K562 (cell line): ENCODE measurements at places on chromosomes 3 and 15.

- H3K4me3 ChIP-seq, result no peak overlapping the region
- no peaks in the 10 kb centered on the region for H3K27me3 ChIP-seq
- DNase-seq, result no peak
- H3K36me3 ChIP-seq, result no peaks in the 10 kb centered on the region
- no peaks in the 10 kb centered on the region for H3K4me1 ChIP-seq
Measured at GRCh38 chr3:193377591-193377990, 962 bp downstream of the ATP13A5 start.

GRCh38 chr3:187966636-187967406 is 187.1 kb upstream of the LPP start:
- no peaks in the 10 kb centered on the region for H3K36me3 ChIP-seq
- no peak overlapping the region for H3K4me3 ChIP-seq
- no peak for DNase-seq
- no peaks in the 10 kb centered on the region for H3K27me3 ChIP-seq

- H3K36me3 ChIP-seq, result no peaks in the 10 kb centered on the region
- H3K4me1 ChIP-seq, result no peaks in the 10 kb centered on the region
- no peak overlapping the region for H3K4me3 ChIP-seq
Measured at GRCh38 chr15:69127306-69127705, 33.1 kb upstream of the GLCE start.

GRCh38 chr15:85024509-85025336 is 43.1 kb downstream of the PDE8A start:
- H3K27me3 ChIP-seq, result no peaks in the 10 kb centered on the region
- peaks cover 20% of the 10 kb centered on the region; the same call in 1 of the 2 replicates for H3K4me1 ChIP-seq
- peak; percentile 41 for DNase-seq
- no peak overlapping the region for H3K4me3 ChIP-seq
- H3K36me3 ChIP-seq, result no peaks in the 10 kb centered on the region; the same call in 2 of the 3 replicates

- no peak overlapping the region for H3K27ac ChIP-seq
- DNase-seq, result no peak
- no peak overlapping the region for H3K4me3 ChIP-seq
Measured at GRCh38 chr3:188157407-188157806, 3.5 kb downstream of the LPP start.

DNA sequence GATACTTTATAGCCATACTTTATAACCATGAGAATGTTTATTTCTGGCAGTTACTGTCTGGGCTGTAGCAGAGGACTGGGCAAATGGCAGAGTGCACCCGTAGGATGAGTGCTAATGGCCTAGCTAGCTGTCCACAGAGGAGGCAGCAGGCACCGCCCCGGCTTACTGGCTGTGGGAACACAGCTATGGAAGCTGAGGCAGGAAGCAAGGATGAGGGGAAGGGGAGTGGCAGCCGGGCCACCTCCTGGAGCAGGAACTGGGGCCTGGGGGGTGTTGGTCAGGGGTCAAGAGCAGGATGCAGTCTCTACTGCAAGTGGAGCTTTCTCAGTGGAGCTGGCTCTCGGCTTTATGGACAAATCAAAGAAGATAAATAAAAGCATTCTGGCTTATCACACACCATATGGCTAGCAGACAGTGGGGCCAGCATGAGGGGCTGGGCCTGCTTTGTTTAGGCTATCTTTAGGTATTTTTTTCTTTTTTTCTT is 316.8 kb upstream of the CTDSPL start:
- H3K36me3 ChIP-seq, result no peaks in the 10 kb centered on the region
- no peak overlapping the region for H3K27ac ChIP-seq
- peaks cover 4% of the 10 kb centered on the region; the same call in 1 of the 2 replicates for H3K4me1 ChIP-seq
- no peak overlapping the region for H3K4me3 ChIP-seq

DNA sequence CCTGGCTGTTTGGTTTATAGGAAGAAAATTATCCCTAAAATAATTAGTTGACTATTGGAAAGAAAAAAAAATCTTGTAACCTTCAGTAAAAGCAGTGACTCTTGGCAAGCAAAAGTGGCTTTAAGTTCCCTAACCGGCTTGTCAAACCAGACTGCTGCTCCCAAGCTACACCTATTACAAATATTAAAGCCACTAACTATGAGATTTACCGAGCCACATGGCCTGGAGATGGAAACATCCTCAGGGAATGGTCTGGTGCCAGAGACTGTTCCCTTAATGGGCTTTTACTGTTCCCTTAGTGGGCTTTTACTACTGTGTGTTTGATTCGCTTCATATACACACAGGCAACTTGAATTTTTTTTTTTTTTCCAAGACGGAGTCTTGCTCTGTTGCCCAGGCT is 35.9 kb upstream of the ZNF774 start:
- no peaks in the 10 kb centered on the region for H3K27me3 ChIP-seq
- H3K36me3 ChIP-seq, result no peaks in the 10 kb centered on the region
- H3K4me3 ChIP-seq, result no peak overlapping the region
- DNase-seq, result no peak
- peaks cover 3% of the 10 kb centered on the region; the same call in 1 of the 2 replicates for H3K4me1 ChIP-seq

DNA sequence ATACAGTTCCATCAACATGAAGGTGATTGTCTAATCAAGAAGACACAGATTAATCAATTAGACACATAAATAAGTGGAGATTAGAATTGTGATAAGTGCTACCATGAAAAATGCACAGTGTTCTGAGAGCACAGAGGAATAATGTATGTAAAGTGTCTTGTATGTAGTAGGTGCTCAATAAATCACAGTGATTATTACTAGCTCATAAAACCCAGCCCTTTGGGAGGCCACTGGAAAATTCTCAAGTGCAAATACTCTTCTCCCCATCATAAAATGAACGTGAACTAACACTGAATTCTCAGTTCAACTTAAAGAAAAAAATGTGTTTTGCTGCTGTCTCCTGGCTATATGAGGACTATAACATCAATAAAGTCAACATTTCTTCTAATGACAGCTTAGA is 368.2 kb downstream of the FOXP1 start:
- no peak for DNase-seq
- H3K36me3 ChIP-seq, result no peaks in the 10 kb centered on the region
- no peaks in the 10 kb centered on the region for H3K27me3 ChIP-seq
- no peak overlapping the region for H3K4me3 ChIP-seq
- H3K27ac ChIP-seq, result no peak overlapping the region
- peaks cover 2% of the 10 kb centered on the region; the same call in 1 of the 3 replicates for H3K4me1 ChIP-seq

DNA sequence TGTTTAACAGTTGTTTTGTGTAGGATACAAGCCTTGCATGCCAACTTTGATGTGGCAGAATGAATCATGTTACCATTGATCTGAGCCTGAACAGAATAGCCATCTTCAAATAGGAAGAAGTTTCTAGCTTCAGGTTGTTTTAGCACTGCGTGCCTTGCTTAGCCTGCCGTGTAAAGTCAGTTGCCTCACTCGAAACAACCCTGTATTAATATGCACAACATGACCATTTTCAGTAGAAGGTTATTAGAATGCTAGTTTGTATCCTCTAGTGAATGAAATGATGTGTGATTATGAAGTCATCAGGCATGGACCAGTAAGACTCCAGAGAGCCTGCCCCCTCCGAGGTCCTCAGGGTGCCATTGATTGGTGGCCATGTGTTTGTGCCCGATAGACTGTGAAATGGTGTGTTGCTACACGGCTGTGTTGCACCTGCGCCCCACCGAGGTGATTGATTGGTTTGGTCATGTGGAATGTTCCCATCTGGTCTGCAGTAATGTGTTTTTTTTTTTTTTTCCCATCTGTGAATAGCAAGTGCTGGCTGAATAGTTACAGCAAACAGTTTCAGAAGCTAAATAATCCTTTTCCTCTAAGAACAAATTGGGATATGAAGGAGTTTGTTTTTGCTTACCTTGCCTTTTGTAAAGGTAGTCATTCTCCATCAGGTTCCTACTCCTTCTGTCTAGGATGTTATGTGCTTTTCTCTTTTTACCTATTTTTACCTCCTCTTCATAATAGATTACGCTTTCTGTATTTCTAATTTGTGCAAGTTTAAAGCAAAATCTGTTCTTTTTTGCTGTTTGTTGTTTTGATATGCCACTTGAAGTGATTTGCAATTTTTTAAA is 214.9 kb downstream of the TCF12 start:
- no peaks in the 10 kb centered on the region for H3K27me3 ChIP-seq
- no peak for DNase-seq
- no peak overlapping the region for H3K4me3 ChIP-seq
- H3K4me1 ChIP-seq, result no peaks in the 10 kb centered on the region
- H3K36me3 ChIP-seq, result no peaks in the 10 kb centered on the region
- no peak overlapping the region for H3K27ac ChIP-seq

DNA sequence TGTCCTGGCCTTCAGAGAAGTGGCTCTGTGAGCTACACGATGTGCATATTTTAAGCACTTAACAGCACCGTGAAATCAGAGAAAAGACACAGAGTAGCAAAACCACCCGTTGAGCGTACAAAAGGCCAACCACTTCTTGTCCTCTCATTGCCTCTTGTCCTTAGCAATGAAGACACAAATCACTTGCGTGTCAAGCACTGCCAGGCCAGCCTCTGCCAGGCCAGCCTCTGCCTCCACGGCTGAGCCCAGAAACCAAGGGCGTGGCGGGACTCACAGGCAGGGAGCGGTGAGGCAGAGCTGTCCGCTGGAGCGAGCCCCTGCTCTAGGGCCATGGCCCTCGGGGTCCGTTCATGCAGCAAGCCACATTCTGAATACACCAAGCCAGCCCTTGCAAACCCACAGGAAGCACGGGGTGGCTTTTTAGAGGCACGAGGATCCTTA is 4.0 kb downstream of the MUC4 start:
- peaks cover 34% of the 10 kb centered on the region for H3K4me1 ChIP-seq
- no peak overlapping the region for H3K27ac ChIP-seq
- H3K27me3 ChIP-seq, result 0 out of 3 replicates have a peak, but pooled peaks cover under 1% of the 10 kb centered on the region
- DNase-seq, result no peak
- H3K36me3 ChIP-seq, result no peaks in the 10 kb centered on the region

- DNase-seq, result no peak
- no peak overlapping the region for H3K4me3 ChIP-seq
- no peaks in the 10 kb centered on the region for H3K27me3 ChIP-seq
- no peaks in the 10 kb centered on the region for H3K4me1 ChIP-seq
- no peak overlapping the region; the same call in 2 of the 3 replicates for H3K27ac ChIP-seq
- H3K36me3 ChIP-seq, result peaks cover 91% of the 10 kb centered on the region
Measured at GRCh38 chr3:46926447-46926846, 48.9 kb downstream of the PTH1R start.

GRCh38 chr15:34065261-34065660 is 26.3 kb upstream of the AVEN start:
- H3K36me3 ChIP-seq, result no peaks in the 10 kb centered on the region
- peaks cover 3% of the 10 kb centered on the region; the same call in 2 of the 3 replicates for H3K27me3 ChIP-seq
- no peak overlapping the region for H3K4me3 ChIP-seq
- no peaks in the 10 kb centered on the region for H3K4me1 ChIP-seq
- DNase-seq, result no peak

GRCh38 chr3:112805126-112805525 is 41.5 kb downstream of the CD200R1L start:
- DNase-seq, result no peak
- no peaks in the 10 kb centered on the region for H3K4me1 ChIP-seq
- no peaks in the 10 kb centered on the region for H3K36me3 ChIP-seq
- no peaks in the 10 kb centered on the region for H3K27me3 ChIP-seq

DNA sequence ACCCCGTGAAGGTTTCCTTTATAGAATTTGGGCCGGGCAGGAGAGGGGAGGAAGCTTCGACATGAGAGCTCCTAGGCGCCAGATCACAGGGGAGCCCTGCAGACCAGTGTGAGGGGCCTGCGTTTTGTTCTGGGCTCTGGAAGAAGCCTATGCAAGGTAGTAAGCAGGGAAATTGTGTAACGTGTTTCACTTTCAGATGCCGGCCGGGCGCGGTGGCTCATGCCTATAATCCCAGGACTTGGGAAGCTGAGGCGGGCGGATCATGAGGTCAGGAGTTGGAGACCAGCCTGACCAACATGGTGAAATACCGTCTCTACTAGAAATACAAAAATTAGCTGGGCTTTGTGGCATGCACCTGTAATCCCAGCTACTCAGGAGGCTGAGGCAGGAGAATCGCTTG is 65.2 kb downstream of the GABRG3 start:
- no peaks in the 10 kb centered on the region for H3K4me1 ChIP-seq
- peaks cover 33% of the 10 kb centered on the region for H3K27me3 ChIP-seq
- DNase-seq, result no peak
- H3K36me3 ChIP-seq, result no peaks in the 10 kb centered on the region
- no peak overlapping the region for H3K4me3 ChIP-seq
- H3K27ac ChIP-seq, result no peak overlapping the region

- DNase-seq, result peak; percentile 22
- peak overlapping the region; percentile 89 for H3K4me3 ChIP-seq
- H3K27me3 ChIP-seq, result no peaks in the 10 kb centered on the region
- peaks cover 5% of the 10 kb centered on the region; the same call in 2 of the 3 replicates for H3K4me1 ChIP-seq
Measured at GRCh38 chr15:41115161-41115651, 874 bp downstream of the INO80 start.

GRCh38 chr3:178443634-178444033 is 92.6 kb upstream of the KCNMB2 start:
- H3K4me1 ChIP-seq, result no peaks in the 10 kb centered on the region
- no peaks in the 10 kb centered on the region for H3K36me3 ChIP-seq
- DNase-seq, result no peak
- no peak overlapping the region for H3K4me3 ChIP-seq
- no peak overlapping the region for H3K27ac ChIP-seq
- no peaks in the 10 kb centered on the region for H3K27me3 ChIP-seq

- H3K4me3 ChIP-seq, result no peak overlapping the region
- DNase-seq, result peak; percentile 87
- H3K4me1 ChIP-seq, result peaks cover 5% of the 10 kb centered on the region; the same call in 2 of the 3 replicates
- no peaks in the 10 kb centered on the region for H3K27me3 ChIP-seq
- H3K27ac ChIP-seq, result peak overlapping the region; percentile 70
Measured at GRCh38 chr15:51004103-51004551, 90.6 kb downstream of the TNFAIP8L3 start.

DNA sequence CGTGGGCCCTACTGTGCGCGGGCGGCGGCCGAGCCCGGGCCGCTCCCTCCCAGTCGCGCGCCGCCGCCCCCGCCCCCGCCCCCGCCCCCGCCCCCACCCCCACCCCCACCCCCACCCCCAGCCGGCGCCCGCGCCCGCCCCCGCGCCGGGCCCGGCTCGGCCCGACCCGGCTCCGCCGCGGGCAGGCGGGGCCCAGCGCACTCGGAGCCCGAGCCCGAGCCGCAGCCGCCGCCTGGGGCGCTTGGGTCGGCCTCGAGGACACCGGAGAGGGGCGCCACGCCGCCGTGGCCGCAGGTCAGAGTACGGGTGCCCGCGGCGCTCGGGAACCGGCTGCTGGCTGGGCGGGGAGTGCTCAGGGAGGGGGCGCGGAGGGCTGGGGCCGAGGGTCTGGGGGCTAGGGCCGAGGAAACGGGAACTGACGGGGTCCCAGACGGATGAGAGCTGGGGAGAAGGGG is 1.1 kb upstream of the PPARG start:
- H3K4me1 ChIP-seq, result no peaks in the 10 kb centered on the region
- no peak overlapping the region for H3K4me3 ChIP-seq
- peaks cover 7% of the 10 kb centered on the region; the same call in 1 of the 2 replicates for H3K27me3 ChIP-seq
- no peak overlapping the region for H3K27ac ChIP-seq

GRCh38 chr15:54347082-54347827 is 369.0 kb downstream of the UNC13C start:
- no peaks in the 10 kb centered on the region for H3K4me1 ChIP-seq
- H3K4me3 ChIP-seq, result no peak overlapping the region
- H3K27me3 ChIP-seq, result no peaks in the 10 kb centered on the region
- H3K27ac ChIP-seq, result no peak overlapping the region

- H3K4me1 ChIP-seq, result peaks cover 39% of the 10 kb centered on the region
- H3K27me3 ChIP-seq, result no peaks in the 10 kb centered on the region
Measured at GRCh38 chr3:57998366-57999283, 9.6 kb upstream of the FLNB start.
